ENCODE measurements at places on chromosomes 13 and 19.

GRCh38 chr19:38806371-38806770 is 6.4 kb downstream of the LGALS4 start:
- no peak for DNase-seq

GRCh38 chr13:109933476-109933875 is 147.1 kb upstream of the IRS2 start:
- DNase-seq = no peak

- peak; percentile 16 for DNase-seq
Measured at GRCh38 chr19:2341982-2342381, 13.5 kb downstream of the SPPL2B start.

DNA sequence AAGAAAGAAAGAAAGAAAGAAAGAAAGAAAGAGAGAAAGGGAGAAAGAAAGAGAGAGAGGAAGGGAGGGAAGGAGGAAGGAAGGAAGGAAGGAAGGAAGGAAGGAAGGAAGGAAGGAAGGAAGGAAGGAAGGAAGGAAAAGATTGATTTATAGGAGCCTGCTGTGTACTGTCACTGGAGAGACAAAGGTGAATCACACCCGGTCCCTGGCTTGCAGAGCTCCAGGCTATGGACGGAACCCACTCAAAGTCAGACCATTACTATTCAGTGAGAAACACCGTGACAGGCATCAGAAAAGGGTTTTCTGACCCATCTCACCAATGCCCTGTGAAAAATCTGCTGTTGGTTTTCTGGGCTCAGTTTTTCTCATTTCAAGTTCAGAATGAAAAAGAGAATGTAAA is 7.3 kb upstream of the CEACAM6 start:
- DNase-seq = no peak

DNA sequence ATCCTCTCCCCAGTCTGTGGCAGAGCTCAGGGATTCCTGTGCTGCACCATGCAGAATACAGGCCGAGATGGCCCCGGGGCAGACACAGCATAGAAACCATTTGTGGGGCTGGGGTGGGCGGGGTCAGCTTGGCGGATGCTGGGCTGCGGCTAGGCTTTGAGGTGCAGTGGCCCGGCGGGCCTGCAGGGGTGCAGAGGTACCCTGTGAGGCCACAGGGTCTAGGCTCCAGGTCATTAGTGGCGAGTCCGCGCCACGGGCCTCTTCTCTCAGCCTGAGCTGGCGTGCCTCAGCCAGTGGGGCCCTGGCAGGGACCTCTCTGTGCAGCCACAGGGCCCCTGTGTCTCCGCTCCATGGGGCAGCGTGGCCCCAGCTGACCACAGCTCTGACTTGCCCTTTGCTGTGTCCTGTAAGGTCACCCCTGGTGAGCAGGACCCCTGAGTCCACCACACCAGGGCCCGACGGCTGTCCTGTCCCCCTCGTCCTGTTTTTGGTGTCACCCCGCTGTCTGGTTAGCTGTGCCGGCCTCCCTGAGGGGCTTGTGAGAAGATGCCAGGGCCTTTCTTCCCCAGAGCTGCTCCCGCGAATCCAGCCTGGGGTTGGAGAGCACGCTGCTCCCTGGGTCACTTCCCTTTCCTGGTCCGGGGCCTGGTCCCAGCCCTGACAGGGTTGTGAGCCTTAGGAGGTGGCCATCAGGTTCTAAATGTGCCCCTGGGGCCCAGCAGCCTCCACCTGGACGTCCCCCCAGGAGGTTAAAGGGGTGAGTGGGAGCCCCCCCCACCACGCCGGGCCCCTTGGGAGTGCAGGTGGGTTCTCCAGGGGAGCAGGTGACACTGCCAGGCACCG is 12.1 kb downstream of the KDM4B start:
- DNase-seq = no peak

DNA sequence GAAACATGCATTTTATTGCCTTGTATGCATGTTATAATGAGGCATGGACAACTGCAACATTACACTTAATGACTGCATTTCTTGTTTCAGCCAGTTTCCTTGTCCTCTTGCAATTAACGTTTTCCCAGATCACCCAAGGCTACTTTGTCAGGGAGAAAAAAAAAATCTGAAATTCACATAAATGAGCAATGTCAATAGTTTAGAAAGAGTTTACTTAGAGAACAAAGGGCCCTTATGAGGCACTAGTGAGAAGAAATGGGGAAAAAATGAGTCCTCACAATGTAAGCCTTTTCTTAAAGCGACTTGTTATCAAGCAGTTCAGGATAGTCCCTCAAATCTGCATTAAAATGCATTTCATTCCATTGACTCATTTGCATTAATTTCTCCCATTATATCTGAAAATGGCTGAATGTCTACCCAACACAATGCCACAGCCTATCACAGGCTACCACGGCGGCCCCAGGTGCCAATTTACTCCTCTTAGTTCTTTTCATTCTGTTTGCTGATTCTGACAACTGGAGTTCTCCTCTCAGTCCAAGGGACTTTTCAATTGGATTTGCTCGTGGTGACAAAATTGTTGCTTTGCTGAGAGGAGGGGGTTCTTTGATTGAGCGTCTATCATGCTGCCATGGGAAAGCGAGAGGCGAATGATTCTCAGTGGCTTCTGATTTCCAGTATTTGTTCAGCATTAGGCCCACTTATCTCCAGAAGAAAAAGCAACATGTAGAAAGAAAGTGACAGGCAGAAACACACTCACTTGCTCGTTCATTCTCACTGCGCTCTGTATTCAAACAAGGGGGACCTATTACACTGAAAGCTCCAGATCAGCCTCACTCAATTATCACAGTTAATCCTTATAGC is 107.1 kb downstream of the DACH1 start:
- DNase-seq = peak; percentile 60

All from Right ventricle myocardium inferior (tissue), 1 donor.